ENCODE measurements at places on chromosomes 12 and 14.

- no peak for DNase-seq
These were observed 81.1 kb upstream of the DIO3 start for GRCh38 chr14:101480022-101480746.

DNA sequence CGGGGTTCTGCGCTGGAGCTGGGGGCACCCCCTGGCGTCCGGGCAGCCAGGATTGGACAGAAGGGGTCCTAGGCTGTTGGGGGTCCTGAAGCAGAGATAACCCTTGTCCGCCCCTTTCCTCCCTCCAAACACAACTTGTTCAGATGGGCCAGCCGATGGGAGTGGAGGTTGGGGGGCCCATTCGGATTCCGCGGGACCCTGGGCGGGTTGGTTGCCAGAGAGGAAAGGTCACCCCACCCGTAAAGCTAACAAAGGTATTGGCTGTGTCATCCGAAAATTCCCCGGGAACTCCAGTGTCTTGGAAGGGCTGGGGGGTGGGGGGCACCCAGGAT is 1.3 kb downstream of the FAM222A start:
- DNase-seq: no peak

GRCh38 chr12:55965941-55966407 is at the start of gene PMEL:
PMEL (minus strand) TSS chr12:55966042; CDS start chr12:55966011, 31 bp downstream.
- no peak for DNase-seq

GRCh38 chr14:68727315-68728047 is 65.4 kb downstream of the ZFP36L1 start:
- DNase-seq: no peak

- DNase-seq: no peak
These were observed 6.8 kb downstream of the CCDC198 start for GRCh38 chr14:57486767-57487379.

- no peak for DNase-seq
These were observed 397.1 kb downstream of the MDGA2 start for GRCh38 chr14:47278233-47278842.

GRCh38 chr14:29039171-29039570 is 272.6 kb downstream of the FOXG1 start:
- DNase-seq: no peak

GRCh38 chr14:104752423-104752734 is 568 bp upstream of the SIVA1 start:
- DNase-seq: no peak

DNA sequence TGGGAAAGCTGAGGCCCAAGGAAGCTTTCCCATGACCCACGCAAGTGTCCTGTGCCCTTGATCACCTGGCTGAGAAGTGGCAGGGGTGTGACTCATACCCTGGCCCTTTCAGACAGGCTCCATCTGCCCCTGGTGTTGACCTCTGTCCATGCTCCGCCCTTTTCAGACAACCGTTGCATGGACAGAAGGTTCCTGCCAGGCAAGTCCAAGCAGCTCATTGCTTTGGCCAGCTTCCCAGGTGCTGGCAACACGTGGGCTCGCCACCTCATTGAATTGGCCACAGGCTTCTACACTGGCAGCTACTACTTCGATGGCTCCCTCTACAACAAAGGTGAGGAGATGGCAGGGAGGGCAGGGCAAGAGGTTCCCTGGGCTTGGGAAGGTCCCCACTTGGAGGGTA is 103.5 kb downstream of the WSCD2 start:
- DNase-seq: no peak

DNA sequence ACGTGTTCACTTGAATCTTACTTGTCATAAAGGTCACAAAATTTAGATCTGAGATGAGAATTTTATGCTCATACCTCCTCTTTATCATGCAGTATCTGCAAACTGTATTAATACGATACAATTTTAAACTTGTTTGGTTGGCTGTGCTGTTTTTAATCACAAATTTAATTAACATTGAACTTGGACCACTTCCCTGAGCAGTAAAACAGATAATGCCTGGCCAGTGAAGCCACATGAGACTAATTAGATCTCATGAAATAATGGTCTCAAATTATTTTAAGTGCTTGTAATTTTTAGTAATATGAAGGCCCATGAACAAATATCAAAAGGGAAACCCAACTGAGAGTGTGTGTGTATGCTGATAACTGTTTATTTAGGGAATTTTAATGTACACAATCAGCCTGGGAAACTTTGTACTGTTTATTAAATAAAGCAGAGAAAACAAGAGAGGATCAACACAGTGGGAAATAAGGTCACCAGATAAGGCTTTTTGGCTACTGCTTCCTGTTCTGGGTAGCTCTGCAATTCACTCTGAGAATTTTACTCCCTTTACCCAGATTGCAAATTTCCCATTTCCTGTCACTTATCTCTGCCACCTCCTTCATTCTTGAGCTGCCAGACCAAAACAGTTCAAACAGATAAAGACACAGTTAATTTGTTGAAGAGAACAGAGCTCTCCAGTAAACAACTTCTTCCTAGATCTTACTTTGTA is 61.6 kb upstream of the GNPNAT1 start:
- no peak for DNase-seq

- DNase-seq: no peak
These were observed 55.6 kb downstream of the ESRRB start for GRCh38 chr14:76431538-76431937.
